NCI-H526 (cell line): ENCODE measurements at places on chromosomes 1 and 21.

GRCh38 chr1:115184951-115185331 is 95.6 kb upstream of the TSPAN2 start:
- DNase-seq, result no peak

- DNase-seq, result no peak
Measured at GRCh38 chr1:5831600-5832335, 160.5 kb downstream of the NPHP4 start.

GRCh38 chr1:164982545-164982944 is 374.0 kb downstream of the LMX1A start:
- DNase-seq, result no peak

GRCh38 chr1:33446590-33446989 is 15.7 kb upstream of the PHC2 start:
- no peak for DNase-seq

GRCh38 chr1:210362526-210362925 is 33.8 kb downstream of the HHAT start:
- no peak for DNase-seq

- no peak for DNase-seq
Measured at GRCh38 chr1:216458812-216459211, 35.6 kb upstream of the USH2A start.

- no peak for DNase-seq
Measured at GRCh38 chr1:6353955-6354658, 39.5 kb downstream of the ACOT7 start.

DNA sequence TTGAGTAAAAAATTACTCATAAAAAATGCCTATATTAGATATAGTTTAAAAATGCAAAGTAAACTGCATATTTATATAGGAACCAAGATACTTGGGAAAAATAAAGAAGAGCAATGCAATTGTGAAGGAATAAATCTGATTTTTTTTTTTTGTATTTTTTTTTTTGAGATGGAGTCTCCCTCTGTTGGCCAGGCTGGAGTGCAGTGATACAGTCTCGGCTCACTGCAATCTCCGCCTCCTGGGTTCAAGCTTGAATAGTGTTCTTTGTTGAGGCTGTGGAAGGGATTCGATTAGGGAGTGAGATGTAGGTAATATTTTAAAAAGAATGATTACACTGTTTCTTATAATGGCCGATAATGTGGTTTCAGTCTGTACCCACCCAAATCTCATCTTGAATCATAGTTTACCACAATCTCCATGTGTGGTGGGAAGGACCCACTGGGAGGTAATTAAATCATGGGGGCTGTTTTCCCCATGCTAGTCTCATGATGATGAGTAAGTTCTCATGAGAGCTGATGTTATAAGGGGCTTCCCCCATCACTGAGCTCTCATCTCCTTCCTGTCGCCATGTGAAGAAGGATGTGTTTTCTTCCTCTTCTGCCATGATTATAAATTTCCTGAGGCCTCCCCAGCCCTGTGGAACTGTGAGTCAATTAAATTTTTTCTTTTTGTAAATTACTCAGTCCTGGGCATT is 1765.9 kb downstream of the PLA2G4A start:
- DNase-seq, result no peak

DNA sequence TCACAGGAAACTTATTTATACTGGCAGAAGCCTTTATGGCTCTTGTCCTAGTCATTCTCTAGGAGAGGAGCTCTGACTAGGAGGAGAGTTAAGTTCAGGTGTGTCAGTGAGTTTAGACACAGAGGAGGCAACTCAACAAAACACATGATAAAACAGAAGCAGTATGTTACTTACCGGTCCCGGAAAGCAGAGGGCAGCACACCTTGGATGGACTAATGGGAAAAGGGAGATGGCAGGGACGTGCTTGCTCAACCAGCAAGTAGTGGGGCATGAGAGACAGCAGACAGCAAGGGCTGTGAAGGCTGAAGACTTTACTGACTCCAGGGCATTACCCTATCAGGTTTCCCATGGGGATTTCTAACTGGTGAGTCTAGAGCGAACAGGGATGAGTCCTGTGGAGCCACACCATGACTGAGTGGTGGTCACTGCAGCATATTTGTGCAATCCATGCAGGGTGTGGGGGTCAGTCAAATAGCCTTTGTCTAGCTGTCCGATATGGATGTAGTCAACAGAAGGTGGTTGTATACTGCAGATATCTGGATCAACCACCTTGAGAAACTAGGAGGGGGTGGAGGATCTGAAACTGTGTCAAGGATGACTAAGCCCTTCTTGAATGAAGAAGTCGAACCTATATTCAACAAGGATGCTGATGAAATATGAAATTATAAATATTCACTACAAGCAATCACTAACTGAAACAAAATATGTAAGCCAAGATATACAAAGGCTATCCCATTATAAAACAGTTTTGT is 596.3 kb upstream of the CHRM3 start:
- no peak for DNase-seq

DNA sequence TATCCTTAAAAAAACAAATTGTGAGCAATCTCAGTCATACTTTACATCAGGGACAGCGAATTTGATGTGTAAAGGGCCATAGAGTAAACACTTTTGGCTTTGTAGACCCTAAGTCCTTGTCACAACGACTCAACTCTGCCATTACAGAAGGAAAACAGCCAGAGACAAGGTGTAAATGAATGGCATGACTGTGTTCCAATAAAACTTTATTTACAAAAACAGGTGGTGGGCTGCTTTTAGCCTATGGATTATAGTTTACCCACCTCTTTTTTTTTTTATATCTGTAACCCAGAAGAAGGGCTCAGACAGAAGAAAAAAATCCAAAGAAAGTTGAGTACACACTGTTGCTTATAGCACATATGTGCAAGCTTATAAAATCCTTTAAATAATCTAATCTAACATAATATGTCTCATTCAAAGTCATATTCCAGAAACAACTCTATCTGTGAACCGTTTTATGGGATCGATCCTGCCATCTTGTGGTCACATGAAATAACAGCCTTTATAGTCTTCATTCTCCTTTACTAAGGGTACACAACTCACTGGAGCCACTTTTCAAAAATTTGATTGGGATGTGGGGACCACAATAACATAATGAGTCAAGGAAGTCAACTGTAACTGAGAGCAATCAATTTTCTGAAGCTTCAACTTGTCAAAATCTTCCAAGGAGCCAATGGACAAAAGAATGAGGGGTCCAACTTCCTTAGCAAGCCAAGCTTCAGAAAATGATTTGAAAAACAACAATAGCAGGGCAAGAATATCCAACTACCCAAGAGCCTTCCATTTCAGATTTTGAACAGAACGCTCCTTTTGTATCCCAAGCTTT is 142.2 kb upstream of the KRTAP19-8 start:
- peak; percentile 44 for DNase-seq

- no peak for DNase-seq
Measured at GRCh38 chr1:73564294-73564693, 633.7 kb downstream of the LRRIQ3 start.

DNA sequence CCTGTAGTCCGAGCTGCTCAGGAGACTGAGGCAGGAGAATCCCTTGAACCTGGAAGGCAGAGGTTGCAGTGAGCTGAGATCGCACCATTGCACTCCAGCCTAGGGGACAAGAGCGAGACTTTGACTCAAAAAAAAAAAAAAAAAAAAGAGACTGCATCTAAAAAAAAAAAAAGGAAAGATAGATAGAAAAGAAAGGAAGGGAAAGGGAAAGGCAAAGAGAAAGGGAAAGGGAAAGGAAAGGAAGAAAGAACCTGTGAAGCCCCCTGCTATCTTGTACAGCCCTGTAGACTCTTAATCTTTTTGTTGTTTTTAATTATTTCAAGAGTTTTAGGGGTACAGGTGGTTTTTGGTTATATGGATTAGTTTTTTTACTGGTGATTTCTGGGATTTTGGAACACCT is 46.0 kb upstream of the MUTYH start:
- DNase-seq, result no peak

DNA sequence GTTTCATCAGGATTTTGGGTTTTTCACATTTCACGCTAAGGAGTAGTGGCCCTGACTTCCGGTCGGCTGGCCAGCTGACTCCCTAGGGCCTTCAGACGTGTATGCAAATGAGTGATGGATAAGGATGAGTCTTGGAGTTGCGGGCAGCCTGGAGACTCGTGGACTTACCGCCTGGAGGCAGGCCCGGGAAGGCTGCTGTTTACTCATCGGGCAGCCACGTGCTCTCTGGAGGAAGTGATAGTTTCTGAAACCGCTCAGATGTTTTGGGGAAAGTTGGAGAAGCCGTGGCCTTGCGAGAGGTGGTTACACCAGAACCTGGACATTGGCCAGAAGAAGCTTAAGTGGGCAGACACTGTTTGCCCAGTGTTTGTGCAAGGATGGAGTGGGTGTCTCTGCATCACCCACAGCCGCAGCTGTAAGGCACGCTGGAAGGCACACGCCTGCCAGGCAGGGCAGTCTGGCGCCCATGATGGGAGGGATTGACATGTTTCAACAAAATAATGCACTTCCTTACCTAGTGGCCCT is 23.1 kb upstream of the TNFRSF1B start:
- DNase-seq, result no peak

DNA sequence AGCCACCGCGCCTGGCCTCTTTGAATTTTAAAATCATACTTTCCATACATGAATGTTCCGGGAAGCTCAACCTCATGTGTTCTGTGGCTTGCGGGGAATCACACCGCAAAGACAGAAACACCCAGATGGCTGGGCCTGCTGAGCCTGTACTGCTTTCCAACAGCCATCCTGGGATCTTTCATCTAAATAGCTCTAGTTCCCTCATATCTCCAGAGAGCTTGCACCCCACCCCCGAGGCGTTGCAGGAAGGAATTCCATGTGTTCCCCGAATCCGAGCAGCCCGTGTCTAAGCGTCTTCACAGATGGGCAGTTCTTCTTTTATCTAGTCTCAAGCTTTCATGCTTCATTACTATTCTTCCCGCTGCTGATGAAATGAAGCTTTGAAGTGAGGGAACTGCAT is 66.4 kb downstream of the IGSF21 start:
- DNase-seq, result no peak

DNA sequence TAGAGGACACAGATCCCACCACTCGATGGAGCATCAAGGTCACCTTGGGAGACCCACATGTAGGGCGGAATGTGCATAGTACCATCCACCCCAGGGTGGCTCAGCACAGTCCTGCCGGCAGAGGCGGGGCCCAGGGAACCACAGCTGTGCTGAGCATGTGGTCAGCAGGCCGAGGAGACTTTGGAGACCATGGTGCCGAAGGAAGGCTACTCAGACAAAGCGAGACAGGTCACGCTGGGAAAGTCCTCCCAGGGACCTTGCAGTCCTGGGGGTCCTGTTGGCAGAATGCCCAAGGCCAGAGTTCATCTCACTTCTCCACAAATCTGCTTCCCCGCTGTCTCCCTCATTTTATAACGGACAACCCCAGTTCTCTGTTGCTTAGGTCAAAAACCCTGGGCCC is 22.5 kb downstream of the WNT3A start:
- no peak for DNase-seq

DNA sequence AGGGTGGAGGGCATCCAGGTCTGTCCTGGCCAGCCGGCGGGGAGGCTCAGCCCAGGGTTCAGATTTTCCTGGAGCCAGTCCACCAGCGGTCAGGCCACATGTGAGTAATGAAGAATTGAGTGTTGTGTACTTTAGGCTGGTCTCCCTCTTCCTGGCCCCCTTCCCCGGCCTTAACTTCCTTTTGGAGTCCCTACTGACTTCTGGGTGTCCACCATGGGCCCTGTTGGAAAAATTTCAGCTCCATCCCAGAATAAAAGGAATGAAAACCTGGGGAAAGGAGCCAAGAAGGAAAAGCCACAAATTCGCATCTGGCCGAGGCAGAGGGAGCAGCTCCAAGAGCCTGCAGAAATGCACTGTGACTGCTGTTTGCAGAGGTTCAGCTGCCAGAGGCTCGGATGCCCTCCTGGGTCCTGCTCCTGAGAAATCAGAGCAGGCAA is 35.5 kb upstream of the HHAT start:
- DNase-seq, result no peak

GRCh38 chr1:8571200-8571984 is 246.0 kb downstream of the RERE start:
- DNase-seq, result no peak

DNA sequence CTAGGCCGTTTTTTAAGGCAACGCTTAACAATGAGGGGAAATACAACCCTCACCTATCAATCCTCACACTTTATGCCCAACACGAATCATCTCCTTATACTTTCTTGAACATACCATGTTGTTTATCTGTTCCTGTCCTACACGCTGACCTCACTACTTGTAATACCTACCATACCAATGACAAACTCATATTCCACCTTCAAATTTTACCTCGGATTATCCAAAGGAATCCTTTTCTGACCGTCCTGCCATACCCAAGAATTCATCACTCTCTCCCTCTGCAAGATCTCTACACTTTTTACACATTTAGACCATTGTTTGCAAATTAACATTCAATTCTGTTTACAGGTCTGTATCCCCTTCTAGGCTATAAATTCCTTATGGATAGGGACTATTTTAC is 64.4 kb upstream of the GUCA2A start:
- DNase-seq, result no peak

DNA sequence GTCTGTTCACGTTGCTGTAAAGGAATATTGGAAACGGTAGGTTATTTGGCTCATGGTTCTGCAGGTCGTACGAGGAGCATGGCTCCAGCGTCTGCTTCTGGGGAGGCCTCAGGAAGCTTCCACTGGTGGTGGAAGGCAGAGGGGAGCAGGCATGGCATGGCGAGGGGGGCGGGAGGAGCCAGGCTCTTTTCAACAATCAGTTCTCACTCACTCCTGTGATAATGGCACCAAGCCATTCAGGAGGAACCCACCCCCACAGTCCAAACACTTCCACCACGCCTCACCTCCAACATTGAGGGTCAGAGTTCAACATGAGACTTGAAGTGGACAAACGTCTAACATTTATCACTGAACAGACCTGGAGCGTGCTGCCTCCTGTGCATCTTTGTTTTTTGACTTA is 141.2 kb downstream of the PGBD5 start:
- DNase-seq, result no peak

DNA sequence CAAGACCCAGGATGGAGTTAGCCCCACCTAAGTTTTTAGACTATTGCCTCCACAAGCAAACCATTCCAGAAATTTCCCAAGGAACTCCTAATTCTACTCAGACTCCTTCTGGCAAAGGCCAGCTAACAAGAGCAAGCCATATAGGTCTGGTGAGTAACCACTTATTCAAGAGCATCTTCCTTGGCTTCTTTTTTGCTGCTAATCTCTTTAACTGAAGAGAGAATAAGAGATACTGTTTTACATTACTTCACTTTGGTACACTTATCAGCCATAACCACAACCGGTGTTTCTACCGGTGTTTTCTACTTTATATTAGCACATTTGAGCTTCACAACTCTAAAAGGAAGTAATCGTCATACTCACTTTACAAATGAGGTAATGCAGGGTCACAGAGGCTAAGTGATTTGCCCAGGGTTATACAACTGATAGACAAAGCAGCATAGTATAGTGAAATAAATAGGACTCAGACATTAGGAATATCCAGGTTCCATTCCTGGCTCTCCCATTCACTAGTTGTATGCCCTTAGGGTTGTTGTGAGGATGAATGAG is 1.7 kb upstream of the EPS15 start:
- DNase-seq, result no peak

- DNase-seq, result no peak
Measured at GRCh38 chr1:227006226-227006796, 66.2 kb downstream of the COQ8A start.

DNA sequence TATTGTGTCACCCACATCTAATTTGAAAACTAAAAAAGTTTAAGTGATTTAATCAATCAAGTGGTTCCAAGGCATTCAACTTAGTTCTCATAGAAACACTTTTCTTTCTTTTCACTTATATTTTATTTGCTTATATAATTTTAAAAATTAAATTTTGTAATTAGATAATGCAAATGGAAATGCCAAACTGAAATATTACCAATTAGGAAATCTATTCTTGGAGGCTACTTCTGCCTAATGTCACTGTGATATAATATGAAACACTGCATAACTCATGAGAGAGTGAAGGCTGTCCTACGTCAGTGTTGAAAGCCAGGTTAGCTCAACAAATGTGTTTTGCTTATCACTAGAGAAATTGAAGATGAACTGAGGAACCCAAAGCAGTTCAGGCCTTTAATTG is 18.3 kb upstream of the SHCBP1L start:
- no peak for DNase-seq
